Muscle of arm (tissue), 14 donors: ENCODE measurements at places on chromosomes 13 and 19. TPM values are rescaled to one million over a fixed set of nuclear protein-coding genes. Genes with fewer than 3 reads are reported as not detected.

DNA sequence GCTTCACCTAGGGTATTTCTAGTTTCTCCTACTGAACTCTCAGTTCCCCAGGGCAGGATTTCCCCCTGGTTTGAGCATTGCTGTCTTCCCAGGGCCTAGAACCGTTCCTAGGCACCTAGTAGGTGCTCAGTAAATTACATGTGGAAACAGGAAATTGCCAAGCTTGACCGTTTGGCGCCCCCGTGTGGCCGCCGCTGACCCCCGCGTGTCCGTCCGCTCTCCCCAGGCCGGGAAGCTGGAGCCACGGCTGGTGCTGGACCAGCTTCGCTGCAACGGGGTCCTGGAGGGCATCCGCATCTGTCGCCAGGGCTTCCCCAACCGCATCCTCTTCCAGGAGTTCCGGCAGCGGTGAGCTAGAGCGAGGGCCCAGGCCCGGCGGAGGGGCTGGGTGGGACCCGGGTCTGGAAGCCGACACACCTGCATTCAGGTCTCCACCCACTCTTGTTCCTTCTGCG, 55.5 kb downstream of the MYH14 start:
- no peak for DNase-seq

- no peak for DNase-seq
These were observed 11.7 kb downstream of the BCKDHA start for GRCh38 chr19:41409288-41409687.

DNA sequence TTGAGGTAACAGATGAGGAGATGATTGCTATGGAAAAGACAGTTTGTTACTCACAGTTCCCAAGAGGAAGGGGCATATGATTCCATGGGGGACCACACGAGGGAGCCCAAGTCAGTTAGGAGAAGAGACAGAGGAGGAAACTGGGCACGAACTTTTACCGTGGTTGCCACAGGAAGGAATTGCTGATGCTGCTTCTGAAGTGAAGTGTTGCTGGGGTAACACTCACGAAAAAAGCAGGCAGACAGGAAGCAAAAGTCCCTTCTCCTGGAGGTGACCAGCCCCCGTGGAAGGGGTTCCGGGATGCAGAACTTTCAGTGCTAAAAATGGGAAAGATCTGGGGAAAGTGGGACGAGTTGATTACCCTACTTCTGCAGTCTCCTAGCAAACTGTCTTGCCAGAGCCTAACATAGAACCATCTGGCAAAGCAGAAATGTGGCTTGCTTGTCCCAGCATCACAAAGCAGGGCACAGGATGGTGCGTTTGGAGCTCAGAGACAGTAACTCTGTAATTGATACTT, 35.4 kb upstream of the MAP3K10 start:
- DNase-seq: no peak

Gene ZNF155
- polyA plus RNA-seq: 8.2 TPM

GRCh38 chr13:26599403-26599802, 41.9 kb downstream of the WASF3 start:
- no peak for DNase-seq

DNA sequence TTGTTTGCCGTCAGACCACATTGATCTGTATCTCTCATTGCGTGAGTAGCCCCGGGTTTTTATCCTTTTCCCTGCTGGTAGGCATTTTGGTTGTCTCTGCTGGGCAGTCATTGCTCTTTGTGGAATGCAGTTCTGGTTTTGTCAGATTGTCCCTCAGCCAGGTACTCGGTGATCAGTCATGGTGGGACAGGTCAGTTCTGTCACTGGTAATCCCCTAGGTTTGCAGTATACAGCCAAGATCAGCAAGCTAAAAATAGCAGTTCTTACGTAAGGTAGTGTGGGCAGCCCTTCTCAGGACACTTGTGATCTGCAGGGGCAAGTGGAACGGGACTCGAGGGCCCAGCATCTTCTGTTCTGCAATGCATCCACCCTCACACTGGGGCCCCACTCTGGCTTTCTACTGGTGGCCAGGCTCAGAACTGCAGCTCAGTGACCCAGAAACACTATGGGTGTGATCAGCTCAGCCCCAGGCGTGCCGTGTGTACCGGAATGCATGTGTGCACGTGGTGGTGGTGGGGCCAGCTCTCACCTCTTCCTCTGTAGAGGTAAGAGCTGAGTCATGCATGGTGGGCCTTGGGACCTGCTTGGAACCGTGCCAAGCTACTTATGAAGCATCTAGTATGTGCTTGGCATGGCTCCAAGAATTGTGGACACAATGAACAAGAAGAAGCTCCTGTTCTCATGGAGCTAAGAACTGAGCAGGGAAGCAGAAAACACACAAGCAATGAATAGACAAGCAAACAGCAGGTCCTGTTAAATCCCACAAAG, 6.3 kb downstream of the PLEKHF1 start:
- DNase-seq: no peak

- DNase-seq: peak; percentile 48
These were observed 485 bp upstream of the ZNF845 start for GRCh38 chr19:53333066-53333462.

Gene EID2
- polyA plus RNA-seq: not detected

GRCh38 chr13:20206698-20207235, 14.0 kb upstream of the GJB2 start:
- DNase-seq: no peak

- no peak for DNase-seq
These were observed 1115.4 kb downstream of the SLITRK1 start for GRCh38 chr13:82766732-82767321.

DNA sequence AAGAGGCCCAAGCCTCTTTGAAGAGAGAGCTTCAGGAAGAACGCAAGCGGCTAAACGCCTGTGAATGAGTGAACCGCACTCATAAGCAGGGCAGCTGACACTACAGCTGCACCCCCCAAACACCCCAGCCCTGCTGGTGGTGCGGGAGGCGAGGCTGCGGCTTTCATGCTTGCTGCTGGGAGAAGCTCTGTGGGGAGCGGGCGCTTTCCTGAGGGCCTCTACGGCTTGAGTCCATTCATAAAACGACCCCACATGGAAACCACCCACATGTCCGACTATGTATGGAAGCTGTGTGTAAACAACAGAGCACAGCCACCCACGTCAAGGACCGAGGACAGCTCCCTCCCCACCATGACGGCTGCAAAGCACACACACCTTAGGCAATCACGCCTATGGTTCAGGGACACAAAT, 5.5 kb downstream of the AP3D1 start:
- no peak for DNase-seq

GRCh38 chr13:102901615-102902305, 55.9 kb downstream of the ERCC5 start:
- no peak for DNase-seq

Gene SYT3
- polyA plus RNA-seq: not detected

GRCh38 chr19:51689751-51690453, 3.2 kb upstream of the SPACA6 start:
- peak; percentile 66 for DNase-seq

GRCh38 chr19:36573895-36574720, 1.0 kb upstream of the ZNF529 start:
- no peak for DNase-seq
